SK-N-MC (cell line): ENCODE measurements at places on chromosomes 2 and 18.

DNA sequence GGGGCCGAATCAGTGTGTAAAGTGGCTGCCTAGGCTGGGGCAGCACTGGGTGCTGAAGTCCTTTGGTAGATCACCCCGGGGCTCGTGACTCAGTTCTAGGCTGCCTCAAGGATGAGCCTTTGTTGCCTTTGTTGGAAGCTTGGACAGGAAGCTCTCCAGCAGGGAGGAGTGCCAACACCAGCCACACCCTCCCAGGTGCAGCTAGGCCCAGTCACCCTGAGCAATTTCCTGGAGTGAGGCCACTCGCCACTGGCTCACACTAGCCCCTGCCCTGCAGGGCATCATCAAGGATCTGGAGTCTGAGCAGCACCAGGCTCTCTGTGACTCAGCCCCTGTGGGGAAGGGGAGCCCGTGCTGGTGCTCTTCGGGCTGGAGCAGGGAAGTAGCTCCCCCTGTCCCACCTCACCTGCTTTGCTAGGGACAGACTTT lies 6.7 kb upstream of the SDC1 start:
- DNase-seq, result no peak

DNA sequence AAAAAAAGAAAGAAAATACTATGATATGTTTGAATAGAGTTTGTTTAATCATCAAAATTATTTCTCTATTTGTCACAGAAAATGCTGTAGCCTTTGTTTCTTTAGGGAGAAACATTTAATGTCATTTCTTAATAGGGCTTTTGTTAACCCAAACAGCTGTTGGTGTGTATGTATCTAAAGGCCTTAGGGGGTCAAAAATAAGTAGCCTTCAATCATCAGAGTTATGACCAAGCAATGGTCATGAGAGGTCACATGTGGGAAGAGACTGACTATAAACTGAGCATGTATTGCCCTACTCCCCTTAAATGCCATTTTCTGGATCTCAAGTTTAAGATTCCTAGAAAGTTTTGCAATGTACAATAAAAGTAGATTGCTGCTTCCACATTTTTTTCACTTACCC lies 22.7 kb downstream of the HNMT start:
- no peak for DNase-seq

DNA sequence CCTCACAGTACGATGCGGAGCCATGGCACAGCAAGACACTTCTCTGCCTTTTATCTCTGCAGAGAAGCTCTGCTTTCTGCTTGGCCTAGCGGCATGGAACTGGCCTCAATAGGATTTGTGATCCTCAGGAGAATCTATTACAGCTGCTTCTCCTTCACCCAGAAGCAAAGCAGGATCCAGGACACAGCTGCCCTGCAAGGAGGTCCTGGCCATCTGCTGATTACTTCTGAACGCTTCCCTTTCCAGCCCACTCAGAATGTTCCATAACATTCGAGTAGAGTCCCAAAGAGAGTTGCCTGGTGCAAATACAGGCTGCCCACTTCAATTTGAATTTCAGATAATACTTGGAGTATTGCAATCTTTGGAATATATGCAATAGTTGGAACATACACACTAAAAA lies 29.2 kb upstream of the KCNS3 start:
- no peak for DNase-seq

DNA sequence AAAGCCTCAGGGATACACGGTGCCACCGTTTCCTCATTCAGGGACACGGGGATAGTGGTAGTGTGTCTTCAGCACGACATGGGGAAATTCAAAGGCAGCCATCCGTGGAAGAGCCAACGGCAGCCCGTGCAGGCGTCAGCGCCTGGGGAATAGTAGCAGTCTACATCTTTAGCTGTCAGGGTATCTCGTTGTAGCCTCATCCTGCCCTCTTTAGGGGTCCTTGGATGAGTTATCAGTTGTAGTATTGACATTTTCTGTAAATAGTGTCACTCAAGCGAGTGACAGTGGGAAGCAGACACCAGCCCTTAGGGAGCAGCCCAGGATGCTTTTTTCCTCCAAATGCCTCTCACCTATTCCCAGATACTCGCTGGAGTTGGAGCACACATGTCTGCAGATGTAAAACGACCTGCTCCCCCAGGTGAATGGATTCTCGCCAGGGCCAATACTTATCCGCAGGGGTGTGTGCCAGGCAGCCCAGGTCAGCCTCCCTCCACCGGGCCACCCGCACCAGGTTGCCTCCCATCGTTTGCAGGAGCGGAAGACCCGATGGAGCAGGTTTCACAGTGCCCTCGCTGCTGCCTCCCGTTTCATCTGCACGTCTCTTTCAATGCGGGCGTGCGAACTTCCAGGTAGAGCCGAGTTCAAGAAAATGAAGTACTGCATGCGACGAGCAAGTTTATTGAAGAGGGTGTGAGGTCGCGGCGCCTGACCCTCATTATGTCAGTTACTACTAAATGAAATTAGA lies 41.0 kb downstream of the AGAP1 start:
- DNase-seq, result no peak

GRCh38 chr2:108377815-108378630 lies at the start of gene SULT1C4:
Gene SULT1C4, plus strand, starts transcription at chr2:108377954. Its CDS starts 384 bp downstream, at chr2:108378338.
- no peak for DNase-seq

GRCh38 chr18:55115606-55116005 lies 156.3 kb upstream of the CCDC68 start:
- DNase-seq, result no peak

- DNase-seq, result no peak
These were observed 122.9 kb downstream of the GLI2 start for GRCh38 chr2:120858361-120859106.

GRCh38 chr18:66826211-66826610 lies 222.3 kb upstream of the CDH19 start:
- no peak for DNase-seq

GRCh38 chr2:216533609-216534008 lies 35.0 kb downstream of the RPL37A start:
- no peak for DNase-seq

DNA sequence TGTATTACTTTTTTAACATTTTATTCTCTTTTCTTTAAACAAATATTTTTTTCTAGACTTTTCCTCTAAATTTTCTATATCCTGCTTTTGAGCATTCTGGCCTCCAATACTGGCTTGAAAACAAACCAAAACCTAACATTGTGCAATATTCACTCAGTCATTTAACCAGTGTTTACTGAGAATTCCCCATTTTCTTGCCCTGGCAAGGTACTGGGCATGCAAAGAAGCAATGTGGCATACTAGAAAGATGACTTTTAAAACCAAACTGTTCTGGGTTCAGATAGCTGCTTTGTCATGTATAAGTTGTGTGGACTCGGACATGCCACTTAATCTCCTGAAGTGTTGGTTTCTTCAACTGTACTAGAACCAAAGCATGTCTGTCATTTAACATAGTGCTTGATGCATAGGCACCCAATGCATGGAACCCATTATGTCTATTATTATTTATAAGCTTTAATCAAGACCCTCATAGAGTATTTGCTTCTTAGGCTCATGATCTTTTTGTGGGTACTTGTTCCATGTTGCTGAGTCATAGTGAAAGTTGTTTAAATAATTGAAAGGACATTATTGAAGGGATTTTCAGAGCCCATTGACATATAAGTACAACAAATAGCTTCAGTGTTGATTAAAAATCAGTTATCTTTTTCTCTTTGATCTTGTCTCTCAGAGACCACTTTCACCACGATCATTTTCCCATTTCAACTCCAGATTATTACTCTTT lies 185.4 kb upstream of the OSR1 start:
- no peak for DNase-seq

- no peak for DNase-seq
These were observed 83.9 kb upstream of the SLC39A10 start for GRCh38 chr2:195572895-195573683.

- DNase-seq, result no peak
These were observed 12.6 kb downstream of the GPD2 start for GRCh38 chr2:156448766-156449165.

- DNase-seq, result no peak
These were observed 584.2 kb downstream of the GALR1 start for GRCh38 chr18:77833807-77834206.

DNA sequence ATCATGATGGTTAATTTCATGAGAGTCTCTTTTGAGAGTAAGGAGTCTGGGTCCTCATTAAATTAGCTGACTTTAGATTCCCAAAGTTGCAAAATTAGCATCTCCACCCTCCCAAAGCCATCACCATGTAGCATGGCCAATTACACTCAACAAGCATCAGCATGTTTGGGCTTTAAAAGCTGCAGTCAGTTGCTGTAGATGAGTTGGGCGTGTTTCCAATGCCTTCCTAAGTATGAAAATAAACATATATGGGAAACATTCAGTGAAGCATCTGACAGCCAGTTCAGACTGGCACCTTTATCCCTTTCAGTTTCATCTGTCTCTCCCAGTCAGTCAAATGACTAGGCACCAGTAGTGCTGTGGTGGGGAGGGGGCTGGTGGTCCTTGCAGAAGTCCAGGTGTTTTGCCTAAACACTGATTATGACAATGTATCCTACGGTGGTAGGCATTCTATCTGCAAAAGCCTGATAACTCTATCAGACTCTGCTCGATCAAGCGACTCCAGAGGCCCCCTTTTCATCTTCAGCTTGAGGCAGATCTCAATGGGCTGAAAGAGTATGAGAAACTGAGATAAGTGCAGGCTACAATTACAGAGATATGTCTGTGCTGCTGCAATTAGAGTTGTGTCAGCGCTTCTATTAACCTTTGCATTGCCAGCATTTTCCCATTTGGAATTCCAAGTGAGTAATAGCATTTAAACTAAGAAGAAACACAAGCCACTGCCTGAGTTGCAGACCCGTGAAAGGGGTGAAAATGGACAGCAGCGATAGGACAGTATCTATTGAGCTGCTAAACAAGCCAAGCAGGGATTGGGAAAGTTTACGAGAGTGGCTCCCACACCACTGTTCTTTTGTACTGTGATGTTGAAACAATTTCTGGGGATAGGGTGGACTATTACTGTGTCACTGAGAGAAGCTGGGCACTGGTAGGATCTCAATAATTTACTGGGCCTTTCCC lies 67.3 kb upstream of the SPOPL start:
- DNase-seq, result no peak

DNA sequence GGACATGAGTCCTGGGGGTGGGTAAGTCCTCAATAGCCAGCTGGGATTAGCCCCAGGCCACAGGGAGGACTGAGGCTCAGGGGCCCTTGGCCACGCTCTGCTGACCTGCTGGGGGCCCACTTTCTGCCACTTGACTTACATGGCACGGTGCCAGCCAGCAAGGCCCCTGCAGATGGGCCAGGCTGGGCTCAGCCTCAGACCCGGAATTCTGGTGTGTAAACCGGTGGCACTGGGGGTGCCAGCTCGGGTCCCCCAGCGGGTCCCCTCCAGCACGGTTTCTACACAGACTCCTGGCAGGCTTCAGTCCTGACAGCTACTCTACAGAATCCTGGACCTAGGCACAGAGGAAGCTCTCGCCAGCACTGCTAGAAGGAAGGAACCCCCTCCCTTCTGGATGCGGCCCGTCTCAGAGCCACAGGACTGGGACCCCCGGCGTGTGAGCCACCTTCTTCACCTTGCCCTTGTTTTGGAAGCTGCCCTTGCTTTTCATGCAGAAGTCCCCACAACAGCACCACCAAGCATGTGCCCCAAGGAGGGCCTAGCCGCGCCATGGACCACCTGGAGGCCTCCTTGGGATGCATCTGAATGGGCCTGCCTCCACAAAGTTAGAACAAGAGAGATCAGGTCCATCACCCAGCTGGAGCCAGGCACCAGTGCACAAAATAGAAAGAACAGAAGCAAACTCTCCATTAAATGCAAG lies 8.0 kb downstream of the HDAC4 start:
- DNase-seq, result no peak

DNA sequence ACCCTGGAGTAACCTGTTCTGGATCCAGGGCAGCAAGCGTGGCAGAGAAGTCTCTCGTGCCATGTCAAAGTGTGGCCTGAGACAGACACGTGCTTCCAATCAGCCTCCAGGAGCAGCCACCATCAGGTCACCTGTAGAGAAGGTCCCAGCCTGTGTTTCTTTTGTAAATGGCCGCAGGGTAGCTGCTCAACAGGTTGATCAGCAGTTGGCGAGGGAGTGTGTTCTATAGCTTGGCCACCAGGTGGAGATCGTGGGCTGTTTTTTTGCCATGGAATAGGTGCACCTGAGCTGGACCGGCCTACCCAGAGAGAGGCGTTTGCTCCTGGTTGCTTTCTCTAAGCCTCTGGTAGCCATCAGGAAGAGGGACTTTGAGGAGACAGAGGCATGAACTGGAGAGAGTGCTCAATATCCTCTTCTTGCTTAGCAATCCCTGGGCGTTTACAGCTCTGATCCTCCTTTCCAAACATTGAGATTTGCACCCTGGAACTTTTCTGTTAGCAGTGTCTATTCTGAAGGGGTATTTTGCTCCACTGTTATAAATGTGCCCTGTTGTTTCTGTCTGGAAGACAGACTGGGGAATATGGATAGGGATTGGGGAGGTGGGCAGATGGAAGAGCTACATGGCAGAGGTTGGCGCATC lies 34.2 kb upstream of the EN1 start:
- DNase-seq, result no peak

DNA sequence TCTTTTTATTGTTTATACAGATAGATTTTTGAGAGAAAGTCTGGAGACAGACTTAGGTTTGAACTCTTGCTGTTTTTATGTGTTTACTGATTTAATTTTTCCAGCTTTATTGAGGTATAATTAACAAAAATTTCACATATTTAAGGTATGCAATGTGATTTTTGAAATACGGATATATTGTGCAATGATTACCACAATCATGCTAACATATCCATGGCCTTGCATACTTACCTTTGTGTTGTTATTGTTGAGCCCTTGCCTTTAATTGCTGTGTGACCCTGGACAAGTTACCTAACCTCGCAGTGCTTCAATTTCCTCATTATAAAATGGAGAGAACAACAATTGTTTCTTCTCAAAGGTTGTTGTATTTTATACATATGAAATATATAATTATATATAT lies 13.9 kb upstream of the RBMS1 start:
- no peak for DNase-seq

DNA sequence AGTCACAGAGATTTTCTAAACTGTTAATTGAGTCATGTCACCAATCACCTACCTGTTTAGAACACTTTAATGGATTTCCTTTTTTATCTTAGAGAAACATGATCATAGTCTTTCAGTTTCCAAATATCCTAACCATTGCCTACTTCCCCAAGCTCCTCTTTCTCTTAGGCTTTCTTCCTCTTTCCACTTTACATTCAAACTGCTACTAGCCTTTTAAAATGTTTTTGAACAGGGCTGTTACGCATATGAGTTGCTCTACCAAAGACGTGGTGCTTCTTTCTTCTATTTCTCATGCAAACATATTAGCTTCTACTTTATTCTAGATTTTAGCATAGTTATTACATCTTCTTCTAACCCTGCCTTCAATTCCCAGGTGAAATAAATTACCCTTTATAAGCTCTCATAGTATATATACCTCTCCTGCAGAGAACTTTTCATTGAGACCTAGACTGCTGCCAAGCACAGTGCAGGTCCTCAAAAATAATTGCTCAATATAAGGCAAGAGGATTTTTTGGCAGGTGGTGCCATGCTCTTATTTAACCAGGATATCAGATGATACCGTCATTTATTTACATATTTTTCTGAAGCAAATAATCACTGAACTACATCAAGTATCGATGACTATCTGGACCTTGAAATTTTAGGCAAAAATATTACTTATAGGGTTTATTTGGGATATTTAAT lies 937.1 kb downstream of the TSN start:
- DNase-seq, result no peak

GRCh38 chr2:69979902-69980807 lies 18.7 kb upstream of the ASPRV1 start:
- no peak for DNase-seq

- no peak for DNase-seq
These were observed 829.3 kb downstream of the LRP1B start for GRCh38 chr2:141301551-141301950.
